ENCODE measurements at places on chromosomes 5 and 9.
A peak's percentile ranks its signal among the peaks of the same experiment; 100 is the strongest.

DNA sequence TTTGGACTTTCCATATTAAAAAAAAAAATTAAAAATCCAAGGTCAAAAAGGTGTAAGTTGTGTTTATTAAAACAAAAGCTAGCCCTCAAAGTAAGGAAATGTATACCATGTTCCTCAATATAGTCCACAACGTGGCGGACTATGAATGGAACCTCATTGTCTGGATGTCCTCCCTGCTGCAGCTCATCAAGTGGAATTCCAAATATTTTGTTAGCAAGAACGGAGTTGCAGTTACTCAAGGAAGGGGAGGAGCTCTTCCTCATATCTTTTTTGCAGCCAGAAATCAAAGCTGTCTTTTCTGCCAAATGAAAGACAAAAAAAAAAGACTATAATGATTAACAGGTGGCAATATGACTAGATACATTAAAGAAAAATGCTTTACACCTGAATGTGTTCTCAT is 14.0 kb downstream of the FAM13B start:
- no peak for DNase-seq

GRCh38 chr5:135228222-135228621 is 170.8 kb downstream of the MACROH2A1 start:
- DNase-seq = no peak

- no peak for DNase-seq
Measured at GRCh38 chr5:133801955-133802751, 166.3 kb downstream of the C5orf15 start.

GRCh38 chr9:112348257-112349007 is 15.0 kb upstream of the PTBP3 start:
- peak; percentile 57 for DNase-seq

DNA sequence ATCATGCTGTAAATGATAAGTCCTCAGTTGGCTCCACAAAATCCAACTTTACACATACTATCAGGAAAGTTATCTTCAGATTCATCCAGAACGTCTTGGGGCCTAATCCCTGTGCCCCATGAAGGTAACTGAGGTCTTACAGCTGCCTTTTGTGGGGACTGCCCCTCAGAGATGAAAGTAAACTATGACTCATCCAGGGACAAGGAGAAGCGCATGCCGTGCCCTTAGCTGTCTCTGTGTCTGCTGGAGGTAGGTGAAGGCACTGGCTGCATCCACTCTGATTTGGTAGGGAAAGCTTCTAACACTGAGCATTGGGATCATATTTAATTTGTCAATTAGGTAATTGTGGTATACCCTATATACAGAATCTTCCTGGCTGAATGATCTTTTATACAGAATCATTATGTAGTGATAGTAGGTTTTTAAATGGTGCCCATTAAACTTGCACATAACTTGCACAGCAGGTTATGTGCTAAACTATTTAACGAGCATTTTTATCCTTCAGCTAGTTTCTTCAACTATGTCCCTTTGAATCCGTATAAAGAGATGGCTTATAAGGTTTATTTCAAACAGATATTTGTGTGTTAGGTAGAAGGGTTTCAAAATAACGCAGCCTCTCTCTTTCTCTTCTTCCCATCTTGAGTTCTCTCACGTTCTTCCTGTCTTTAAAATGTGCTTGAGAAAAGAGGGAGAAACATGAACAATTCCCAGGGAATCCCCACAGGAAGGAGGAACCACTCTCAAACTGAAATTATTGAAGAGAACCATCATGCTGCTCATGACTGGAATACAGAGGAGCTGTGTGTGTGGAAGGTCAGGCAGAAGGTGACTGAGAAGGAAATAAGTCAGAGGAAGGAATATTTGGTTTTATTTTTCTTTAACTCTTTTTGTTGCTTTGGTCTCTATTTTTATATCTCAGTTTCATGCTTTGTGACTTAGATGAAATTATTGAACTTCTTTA is 250.9 kb downstream of the CD180 start:
- DNase-seq = peak; percentile 3

DNA sequence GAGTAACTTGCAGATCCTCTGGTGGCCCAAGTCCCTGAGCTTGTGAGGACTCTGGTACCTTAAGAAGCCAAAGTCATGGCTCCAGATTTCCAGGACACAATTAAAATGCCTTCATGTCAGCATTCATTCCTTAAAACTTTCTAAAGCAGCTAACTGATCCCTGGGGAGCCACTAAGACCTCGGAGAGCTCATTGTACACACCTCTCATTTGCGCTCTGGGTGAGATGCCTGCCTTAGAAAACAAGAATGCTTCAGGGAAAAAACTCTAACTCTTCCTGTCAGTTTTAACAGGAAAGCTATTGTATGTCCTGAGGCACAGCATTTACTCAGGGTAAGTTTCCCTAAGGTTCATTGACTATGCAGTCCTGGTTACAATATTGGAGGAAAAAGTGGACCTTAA is 285.0 kb downstream of the EFNA5 start:
- no peak for DNase-seq

DNA sequence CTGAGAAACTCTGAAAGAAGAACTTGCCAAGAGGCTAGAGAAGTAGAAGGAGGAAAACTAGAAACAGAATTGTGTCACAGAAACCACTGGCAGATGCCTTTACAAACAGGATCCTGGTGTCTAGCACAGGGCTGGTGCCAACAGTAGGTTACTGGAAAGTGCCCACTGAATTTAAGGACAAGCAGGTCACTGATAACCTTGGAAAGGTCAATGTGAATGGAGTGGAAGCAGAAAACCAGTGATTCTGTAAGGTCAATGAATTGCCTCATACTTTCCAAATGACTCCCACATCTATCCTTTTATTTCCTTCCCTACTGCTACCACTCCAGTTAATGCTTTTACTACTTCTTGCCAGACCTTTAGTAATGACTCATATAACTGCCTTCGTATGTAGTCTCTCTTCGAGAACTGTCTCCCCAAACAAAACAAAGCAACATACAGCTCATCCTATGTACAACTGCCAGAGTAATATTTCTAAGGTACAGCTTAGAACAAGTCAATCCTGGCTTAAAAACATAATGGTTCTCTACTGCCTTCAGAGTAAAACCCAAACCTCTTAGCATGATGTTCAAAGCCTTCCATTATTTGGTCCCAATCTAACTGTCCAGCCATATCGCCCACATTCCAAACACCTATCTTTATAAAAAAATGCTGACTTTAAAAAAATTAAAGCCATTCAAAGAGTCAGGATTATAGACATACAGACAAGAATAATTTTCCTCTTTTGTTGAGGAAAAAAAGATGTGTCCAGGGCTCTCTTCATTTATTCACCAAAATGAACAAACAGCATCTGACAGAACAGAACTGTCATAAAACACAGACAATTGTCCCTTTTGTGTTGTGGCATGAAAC is 52.5 kb downstream of the NR3C1 start:
- no peak for DNase-seq

GRCh38 chr5:158514319-158514985 is 585.3 kb downstream of the EBF1 start:
- no peak for DNase-seq

- DNase-seq = no peak
Measured at GRCh38 chr5:132268769-132269551, 11.5 kb downstream of the PDLIM4 start.

DNA sequence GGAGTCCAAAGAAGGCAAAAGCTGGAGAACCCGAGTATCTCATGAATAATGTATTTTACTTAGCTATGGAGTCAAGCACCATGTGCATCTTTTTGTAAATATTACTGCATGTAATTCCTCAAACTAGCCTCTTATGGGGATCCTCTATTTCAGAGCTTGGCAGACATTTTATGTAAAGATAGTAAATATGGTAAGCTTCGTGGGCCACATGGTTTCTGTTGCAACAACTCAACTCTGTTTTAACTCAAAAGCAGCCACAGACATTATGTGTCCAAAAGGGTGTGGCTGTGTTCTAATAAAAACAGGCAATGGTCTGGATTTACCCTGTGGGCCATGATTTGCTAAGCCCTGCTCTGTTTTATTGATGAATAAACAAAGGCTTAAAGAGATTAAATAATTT is 17.3 kb downstream of the DAPK1 start:
- no peak for DNase-seq

GRCh38 chr5:123482258-123482657 is 29.7 kb upstream of the CSNK1G3 start:
- DNase-seq = no peak

- DNase-seq = no peak
Measured at GRCh38 chr5:118592229-118593002, 395.9 kb downstream of the DTWD2 start.
